Stimulated activated CD8-positive, alpha-beta memory T cell treated with anti-CD3 and anti-CD28 coated beads, Interleukin-4, amount 100 ng/mL, for 1 hour (primary cell): ENCODE measurements at places on chromosomes 6 and 20.

GRCh38 chr20:52078289-52078688 is 113.3 kb downstream of the ZFP64 start:
- DNase-seq = no peak

- DNase-seq = no peak
Measured at GRCh38 chr20:32798046-32798981, 21.4 kb upstream of the MAPRE1 start.

- peak; percentile 9 for DNase-seq
Measured at GRCh38 chr6:33014841-33015634, 5.6 kb upstream of the HLA-DOA start.

- no peak for DNase-seq
Measured at GRCh38 chr6:659716-660581, 3.0 kb upstream of the HUS1B start.

GRCh38 chr6:119241111-119241465 is 108.5 kb downstream of the MAN1A1 start:
- DNase-seq = no peak
